ENCODE measurements at places on chromosomes 7 and 10.

DNA sequence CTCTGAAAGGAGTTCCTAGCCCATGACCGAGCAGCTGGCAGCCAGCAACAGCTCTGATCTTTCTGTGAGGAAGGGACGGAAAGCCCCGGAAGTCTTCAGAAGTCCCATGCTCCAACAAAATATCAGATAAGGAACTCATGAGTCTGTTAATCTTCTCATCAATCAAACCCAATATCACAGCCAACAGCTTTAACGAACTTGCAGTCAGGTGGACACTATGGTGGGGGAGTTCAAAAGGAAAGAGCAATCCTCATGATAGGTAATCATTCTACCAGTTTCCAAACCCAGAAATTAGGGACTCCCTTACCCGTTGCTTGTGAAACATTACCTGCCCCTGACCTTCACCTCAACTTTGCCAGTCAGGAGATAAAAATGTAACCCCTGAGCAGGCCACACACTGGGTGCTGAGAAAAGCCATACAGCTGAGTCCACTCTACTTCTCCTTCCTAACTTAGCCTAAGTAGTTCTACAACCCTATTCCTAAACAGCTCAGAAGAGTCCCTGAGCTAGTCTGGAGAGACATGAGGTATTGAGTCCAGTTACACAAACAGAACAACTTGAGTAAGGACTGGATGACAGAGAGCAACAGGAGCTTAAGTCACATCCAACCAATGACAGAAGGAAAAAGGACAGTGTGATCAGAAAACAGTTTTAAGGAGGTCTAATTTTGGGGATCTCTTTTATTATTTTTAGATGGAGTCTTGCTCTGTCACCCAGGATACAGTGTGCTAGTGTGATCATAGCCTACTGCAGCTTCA, 2.2 kb downstream of the NDST2 start:
- no peak for DNase-seq

- DNase-seq = no peak
Observed at GRCh38 chr10:67297637-67298181, 371.9 kb downstream of the LRRTM3 start.

GRCh38 chr10:1417574-1417973, 319.8 kb downstream of the ADARB2 start:
- no peak for DNase-seq

- DNase-seq = no peak
Observed at GRCh38 chr10:110446954-110447608, 50.6 kb upstream of the DUSP5 start.

DNA sequence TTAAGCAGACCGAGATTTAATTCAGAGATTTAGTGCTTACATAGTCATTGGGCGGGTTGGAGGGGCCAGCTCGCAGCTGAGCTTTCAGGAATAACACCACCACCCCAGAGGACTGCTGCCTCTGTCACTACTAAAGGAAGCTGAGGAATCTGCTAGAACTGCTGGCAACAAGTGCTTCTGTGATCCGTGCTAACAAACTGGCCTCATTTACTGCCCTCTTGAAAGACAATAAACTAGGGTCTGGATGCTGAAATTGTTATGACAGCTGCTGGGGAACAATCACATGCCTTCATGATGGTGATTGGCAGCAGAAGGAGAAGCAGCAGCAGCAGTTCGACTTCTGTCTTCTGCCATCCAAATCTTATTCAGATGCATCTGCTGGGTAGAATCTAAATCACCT, 285.5 kb upstream of the TAC1 start:
- no peak for DNase-seq

DNA sequence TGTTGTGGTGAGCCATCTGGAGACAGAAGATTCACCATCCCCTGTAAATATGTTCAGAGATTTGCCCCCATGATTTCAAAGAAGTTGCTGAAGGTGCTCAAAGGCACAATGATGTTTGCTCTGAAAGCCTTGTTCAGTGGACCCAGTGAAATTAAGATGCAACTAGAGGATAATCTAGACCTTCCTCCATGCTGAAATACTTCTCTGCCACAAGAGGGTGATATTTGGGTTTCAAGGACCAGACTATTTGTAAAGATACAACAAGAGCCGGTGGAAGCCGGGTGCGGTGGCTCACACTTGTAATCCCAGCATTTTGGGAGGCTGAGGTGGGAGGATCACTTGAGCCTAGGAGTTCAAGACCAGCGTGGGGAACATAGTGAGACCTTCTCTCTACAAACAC, 13.5 kb upstream of the MSRB2 start:
- no peak for DNase-seq

- DNase-seq = no peak
Observed at GRCh38 chr10:30417301-30417700, 16.7 kb upstream of the MAP3K8 start.

GRCh38 chr7:50308532-50309385, 4.2 kb downstream of the IKZF1 start:
- peak; percentile 86 for DNase-seq

GRCh38 chr10:64463406-64463805, 942.2 kb downstream of the REEP3 start:
- DNase-seq = no peak

Measured in activated CD4-positive, alpha-beta T cell treated with anti-CD3 and anti-CD28 coated beads, Interleukin-10, Interleukin-2, amounts not matched to agents 100 ng/mL and 50 ng/mL, durations not matched to agents 16 hours and 8 hours (primary cell).